ENCODE measurements at places on chromosomes 4 and X. TPM values are rescaled to one million over a fixed set of nuclear protein-coding genes. Genes with fewer than 3 reads are reported as not detected.

GRCh38 chr4:140568507-140569306 is at the start of gene UCP1:
UCP1 (minus strand) TSS chr4:140568961; CDS start chr4:140568729, 232 bp downstream.
- no peaks in the 10 kb centered on the region for H3K36me3 ChIP-seq
- peaks cover 18% of the 10 kb centered on the region for H3K4me1 ChIP-seq
- H3K27me3 ChIP-seq, result peaks cover 62% of the 10 kb centered on the region
- no peak within 1 kb of the TSS for H3K27ac ChIP-seq
- DNase-seq, result peak; percentile 6

DNA sequence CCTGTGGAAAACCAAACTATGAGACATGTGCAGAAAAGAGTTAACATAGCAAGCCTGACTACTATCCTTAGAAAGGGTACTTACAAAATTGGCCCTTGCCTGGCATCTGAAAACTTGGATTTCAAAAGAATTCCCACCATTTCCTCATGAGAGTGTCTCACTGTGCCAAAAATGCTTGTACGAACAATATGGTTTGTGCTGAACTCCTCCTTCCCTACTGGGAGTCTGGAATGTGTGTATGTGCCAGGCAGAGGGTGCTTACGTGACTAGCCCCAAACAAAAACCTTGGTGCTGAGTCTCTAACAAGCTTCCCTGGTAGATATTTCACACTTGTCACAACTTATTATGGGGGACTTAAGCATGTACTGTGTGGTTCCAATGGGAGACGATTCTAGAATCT is 81.7 kb upstream of the GIMD1 start:
- H3K4me3 ChIP-seq, result no peak overlapping the region
- no peaks in the 10 kb centered on the region for H3K4me1 ChIP-seq
- no peak for DNase-seq
- no peak overlapping the region for H3K27ac ChIP-seq
- no peaks in the 10 kb centered on the region for H3K36me3 ChIP-seq

DNA sequence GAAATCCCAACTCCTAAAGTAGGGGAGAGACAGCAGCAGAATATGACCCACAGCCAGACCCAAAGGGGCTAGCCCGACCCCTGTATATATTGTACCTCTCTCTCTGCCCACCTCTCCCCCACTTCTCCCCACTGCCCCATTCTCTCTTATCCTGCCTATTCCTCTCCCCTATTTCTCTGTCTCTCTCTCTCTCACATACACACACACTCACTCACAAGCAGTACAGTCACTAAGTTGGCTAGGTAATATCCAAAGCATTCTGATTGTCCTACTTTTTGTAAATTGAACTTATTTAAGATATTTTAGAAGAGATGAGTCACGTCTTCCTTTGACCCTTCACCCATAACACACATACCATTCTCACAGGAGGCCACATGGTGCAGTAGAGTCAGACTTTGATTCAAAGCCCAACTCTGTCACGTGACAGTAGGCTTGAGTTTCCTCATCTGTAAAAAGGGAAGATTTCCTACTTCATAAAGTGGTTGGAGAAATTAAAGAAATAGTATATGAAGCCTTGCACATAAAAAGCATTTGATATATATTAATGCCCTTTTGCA is 29.5 kb downstream of the SRPX2 start:
- H3K36me3 ChIP-seq, result no peaks in the 10 kb centered on the region
- no peak overlapping the region for H3K4me3 ChIP-seq
- no peak overlapping the region for H3K27ac ChIP-seq
- H3K4me1 ChIP-seq, result no peaks in the 10 kb centered on the region
- DNase-seq, result no peak

DNA sequence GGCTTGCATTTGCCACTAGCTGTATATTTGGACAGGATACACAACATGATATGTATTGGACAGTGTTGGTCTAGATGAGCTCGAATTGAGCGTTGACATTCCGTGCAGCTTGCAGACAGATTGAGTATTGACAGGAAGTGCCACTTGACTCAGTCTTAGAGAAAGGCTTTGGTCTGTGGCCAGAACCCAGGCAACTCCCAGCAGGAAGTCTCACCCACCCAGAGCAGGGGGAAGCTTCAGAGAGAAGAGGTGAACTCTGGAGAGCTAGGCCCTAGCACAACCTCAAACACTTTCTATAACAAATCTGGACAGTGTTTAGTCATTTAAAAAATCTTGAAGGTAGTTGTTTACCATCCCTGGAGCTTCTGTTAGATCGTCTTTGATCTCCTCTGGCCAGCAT is 280.5 kb downstream of the FBXW7 start:
- no peaks in the 10 kb centered on the region for H3K27me3 ChIP-seq
- DNase-seq, result peak; percentile 82
- peaks cover 36% of the 10 kb centered on the region for H3K4me1 ChIP-seq
- H3K27ac ChIP-seq, result no peak overlapping the region
- H3K4me3 ChIP-seq, result no peak overlapping the region
- no peaks in the 10 kb centered on the region for H3K36me3 ChIP-seq

DNA sequence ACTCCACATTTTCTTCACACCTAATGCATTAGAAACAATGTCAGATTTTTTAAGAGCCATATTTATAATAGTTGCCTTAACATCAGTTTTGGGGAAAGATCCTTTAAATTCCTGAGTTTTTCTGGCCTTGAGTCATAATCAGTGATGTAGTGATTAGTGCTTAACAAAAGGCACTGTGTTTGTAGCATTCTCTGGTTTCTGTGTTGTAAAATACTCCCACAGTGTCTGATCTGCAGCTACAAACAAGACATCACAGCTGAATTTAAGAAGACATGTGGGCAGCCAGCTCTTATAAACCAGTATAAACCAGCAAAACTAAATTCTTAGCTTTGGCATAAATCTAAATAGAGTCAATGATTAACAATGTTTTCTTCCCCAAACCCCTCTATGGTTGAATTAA is 233.8 kb downstream of the FSTL5 start:
- H3K27ac ChIP-seq, result no peak overlapping the region
- no peaks in the 10 kb centered on the region for H3K36me3 ChIP-seq
- no peak for DNase-seq
- H3K4me3 ChIP-seq, result no peak overlapping the region
- no peaks in the 10 kb centered on the region for H3K27me3 ChIP-seq
- H3K4me1 ChIP-seq, result no peaks in the 10 kb centered on the region

DNA sequence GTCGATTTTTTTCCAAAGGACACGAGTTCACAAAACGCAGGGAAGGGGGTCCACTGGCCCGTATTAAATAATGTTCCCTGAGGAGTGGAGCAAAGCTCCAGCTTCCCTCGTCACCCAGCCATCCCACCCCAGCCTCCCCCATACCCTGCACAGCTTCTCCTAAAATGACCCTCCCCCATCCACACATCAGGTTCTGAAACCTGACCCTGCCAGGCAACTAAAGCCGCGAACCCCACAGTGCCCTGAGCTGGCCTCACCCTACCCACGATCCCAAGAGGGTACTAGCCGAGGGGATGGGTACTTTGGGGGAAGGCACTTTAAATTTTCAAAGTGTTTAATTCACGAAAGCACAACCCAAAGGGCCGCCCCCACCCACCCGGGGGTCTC is 634 bp downstream of the APOO start:
- H3K36me3 ChIP-seq, result no peaks in the 10 kb centered on the region
- peaks cover 12% of the 10 kb centered on the region for H3K4me1 ChIP-seq
- no peaks in the 10 kb centered on the region for H3K27me3 ChIP-seq
- peak overlapping the region; percentile 78 for H3K27ac ChIP-seq
- no peak for DNase-seq

Gene EMCN
- not detected for total RNA-seq

Gene PCSK1N
- total RNA-seq, result not detected

Gene PCDH18
- total RNA-seq, result not detected

Gene IL2
- 0.45 TPM for total RNA-seq

Gene SYN1
- not detected for total RNA-seq

Gene RHOXF2
- not detected for total RNA-seq

Gene NPY2R
- not detected for total RNA-seq

Gene TMEM255A
- 0.66 TPM for total RNA-seq

Gene NCAPG
- 1.3 TPM for total RNA-seq

Gene KLF8
- 11.2 TPM for total RNA-seq

Gene AMTN
- not detected for total RNA-seq
